HEK293T (cell line): ENCODE measurements at places on chromosomes 6 and 20.

GRCh38 chr6:16334671-16335070 is 96.3 kb downstream of the GMPR start:
- DNase-seq = no peak

DNA sequence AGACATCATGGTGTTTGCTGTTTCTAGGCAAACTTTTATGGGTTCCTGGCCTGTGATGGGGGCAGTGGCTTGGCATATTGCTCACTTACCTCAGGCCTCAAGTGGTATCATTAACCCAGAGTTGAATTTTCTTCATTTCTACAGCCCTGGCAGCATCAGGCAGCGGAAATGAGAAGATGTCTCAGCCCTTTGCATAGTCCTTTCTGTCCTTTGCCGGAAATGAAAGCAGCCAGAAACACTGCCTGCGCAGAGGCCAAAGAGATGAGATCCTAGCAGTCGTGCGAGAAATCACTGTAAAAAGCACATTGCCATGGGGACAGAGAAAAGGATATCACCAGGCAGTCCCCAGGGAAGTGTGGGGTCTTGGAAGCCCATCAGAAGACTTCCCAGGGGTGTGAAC is 37.4 kb upstream of the KCNG1 start:
- no peak for DNase-seq

DNA sequence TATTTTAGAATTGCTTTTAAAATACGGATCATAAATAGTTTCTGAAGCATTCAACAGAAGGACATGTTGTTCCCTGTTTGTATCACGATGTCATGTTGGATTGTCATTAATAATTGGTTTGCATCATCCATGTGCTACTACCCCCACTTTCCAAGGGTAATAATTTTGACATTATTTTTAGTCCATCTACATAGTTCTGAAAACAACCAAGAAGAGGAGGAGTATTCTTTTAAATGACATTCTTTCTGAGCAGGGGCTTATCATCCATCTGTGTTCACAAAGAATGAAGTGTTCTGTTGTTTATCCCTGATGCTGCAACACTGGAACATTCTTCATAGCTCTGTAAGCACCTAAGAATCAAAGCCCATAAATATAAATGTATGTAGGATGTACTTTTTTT is 151.0 kb upstream of the CITED2 start:
- DNase-seq = no peak

DNA sequence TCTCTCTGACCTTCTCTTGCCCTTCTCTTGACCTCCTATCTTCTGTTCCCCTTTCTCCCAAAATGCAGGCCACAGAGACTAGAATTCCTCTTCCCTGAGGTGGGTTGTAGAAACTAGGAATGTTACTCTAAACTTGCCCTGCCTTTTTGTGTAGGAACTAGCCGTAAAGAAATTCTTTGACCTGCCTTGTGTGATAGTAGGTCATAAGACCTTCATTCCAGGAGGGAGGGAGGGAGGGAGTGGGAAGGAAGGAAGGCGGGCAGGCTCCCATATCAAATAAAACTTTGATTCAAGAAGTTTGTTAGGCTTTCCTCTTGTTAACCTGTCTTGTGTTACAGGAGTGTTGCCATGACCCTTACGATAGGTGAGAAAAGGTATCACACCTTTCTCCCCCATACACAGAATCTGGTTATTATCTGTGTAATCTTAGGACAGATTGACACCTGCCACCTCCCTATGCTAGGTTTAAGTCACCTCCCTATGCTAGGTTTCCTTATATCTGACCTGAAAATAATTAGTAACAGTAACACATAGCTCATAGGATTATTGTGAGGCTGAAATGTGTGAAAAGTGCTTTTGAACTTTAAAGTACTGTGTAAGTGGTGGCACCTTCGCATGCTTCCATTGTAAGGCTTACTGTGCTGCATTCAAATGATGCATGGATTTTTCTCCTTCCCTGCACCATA is 32.6 kb upstream of the FUCA2 start:
- DNase-seq = no peak

- no peak for DNase-seq
Measured at GRCh38 chr20:47503685-47504084, 2.0 kb downstream of the NCOA3 start.

GRCh38 chr20:6768228-6769140 is 998 bp downstream of the BMP2 start:
- DNase-seq = no peak

- DNase-seq = no peak
Measured at GRCh38 chr6:16216501-16217155, 21.8 kb upstream of the GMPR start.

DNA sequence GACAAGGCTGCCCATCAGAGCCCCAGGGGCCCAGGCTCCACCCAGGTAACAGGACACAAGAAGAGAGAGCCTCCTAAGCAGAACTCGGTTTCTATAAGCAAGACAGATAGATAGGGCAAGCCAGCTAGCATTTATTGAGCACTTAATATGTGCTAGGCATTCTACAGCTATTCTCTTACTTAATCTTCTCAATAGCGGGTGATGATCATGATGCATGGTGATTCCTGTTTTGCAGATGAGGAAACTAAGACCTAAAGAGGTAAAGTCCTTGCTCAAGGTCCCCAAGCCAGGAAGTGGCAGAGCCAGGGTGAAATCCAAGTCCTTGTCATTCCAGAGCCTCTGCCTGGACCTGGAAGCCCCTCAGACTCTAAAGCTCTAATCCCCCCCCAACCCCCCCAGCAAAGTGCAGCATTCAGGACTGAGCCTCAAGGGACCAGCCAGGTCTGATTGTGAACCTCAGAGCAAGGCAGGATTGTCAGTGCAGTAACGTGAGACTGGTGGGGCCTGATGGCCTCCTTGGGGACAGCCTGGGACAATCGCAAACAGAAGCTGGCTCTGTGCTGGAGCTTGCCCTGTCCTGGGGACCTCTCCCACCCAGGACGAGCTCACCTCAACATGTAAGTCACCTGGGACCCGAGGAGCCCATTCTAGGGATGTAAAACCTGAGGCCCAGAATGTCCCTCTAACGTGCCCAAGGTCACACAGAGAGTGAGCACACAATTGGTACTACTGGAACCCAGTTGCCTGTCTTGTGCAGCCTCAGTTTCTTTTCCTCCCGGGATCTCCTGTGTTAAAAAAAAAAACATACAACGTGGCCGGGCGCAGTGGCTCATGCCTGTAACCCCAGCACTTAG is 48.4 kb upstream of the PTGIS start:
- no peak for DNase-seq

DNA sequence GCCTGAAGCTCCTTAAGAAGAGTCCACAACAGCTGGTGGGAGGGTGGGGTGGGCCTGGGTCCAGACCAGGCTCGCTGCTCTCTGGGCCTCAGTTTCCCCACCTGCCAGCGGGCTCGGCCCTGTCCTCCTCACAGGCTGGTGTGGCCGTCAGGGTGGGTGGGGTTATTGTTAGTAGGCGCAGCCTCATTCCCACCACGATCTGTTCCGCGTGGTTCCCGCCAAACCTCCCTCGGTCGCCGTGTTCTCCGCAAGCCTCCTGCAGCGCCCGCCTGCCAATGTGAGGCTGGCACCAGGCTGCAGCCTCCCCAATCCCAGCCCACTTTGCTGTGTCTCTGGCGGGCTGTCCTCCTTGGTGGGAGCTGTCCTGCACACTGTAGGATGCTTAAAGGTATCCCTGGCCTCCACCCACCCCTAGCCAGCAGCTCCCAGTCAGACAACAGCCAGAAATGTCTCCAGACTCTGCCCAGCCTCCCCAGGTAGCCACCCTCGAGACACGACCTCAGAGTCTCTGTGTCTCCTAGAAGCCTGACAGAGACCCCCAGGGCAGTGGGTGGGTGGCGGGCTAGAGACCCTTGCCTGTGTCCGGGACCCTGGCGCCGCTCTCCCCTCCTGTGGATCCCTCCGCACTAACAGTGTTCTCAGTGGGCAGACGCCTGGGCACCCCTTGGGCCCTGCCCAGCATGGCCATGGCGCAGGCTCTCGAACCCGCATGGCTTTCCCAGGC is 15.3 kb downstream of the SLC17A9 start:
- DNase-seq = no peak

GRCh38 chr6:75262716-75263400 is 19.3 kb upstream of the COX7A2 start:
- no peak for DNase-seq

GRCh38 chr6:170257376-170257775 is 33.5 kb downstream of the DLL1 start:
- no peak for DNase-seq

DNA sequence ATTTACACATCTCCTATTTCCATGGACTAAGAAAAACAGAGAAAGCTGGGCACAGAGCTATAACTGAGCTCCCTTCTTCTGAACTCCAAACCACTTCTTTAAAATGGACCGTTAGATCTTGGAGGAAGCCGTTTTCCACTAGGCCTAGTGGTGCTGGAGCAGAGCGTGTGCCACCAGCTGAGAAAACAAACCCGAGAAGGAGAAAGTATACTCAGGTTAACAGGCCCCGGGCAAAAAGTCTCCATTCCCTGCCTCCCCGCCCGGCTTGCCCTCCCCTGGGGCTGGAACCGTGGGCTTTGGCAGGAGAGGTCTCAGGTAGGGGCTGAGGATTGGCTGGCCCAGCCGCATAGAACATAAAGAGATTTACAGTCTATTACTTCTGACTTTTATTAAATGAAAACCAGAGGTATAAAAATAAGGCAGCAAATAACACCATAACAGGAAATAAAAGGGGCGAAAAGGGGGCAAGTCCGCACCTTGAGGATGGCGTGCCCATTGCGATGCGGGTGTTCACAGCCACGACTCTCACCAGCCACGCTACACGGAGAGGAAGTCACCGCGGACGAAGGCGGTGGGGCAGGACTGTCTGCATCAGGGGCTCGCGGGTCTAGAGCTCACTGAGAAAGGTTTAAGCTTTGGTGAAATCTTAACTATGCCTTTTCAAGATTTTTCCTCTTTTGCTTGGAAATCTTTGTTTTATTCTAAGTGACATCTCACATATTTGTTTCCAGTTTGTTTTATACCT is 191.2 kb upstream of the GMDS start:
- no peak for DNase-seq

GRCh38 chr20:4167261-4168021 is 152.1 kb upstream of the RNF24 start:
- no peak for DNase-seq

- DNase-seq = no peak
Measured at GRCh38 chr20:58028123-58028522, 200.3 kb downstream of the ANKRD60 start.

DNA sequence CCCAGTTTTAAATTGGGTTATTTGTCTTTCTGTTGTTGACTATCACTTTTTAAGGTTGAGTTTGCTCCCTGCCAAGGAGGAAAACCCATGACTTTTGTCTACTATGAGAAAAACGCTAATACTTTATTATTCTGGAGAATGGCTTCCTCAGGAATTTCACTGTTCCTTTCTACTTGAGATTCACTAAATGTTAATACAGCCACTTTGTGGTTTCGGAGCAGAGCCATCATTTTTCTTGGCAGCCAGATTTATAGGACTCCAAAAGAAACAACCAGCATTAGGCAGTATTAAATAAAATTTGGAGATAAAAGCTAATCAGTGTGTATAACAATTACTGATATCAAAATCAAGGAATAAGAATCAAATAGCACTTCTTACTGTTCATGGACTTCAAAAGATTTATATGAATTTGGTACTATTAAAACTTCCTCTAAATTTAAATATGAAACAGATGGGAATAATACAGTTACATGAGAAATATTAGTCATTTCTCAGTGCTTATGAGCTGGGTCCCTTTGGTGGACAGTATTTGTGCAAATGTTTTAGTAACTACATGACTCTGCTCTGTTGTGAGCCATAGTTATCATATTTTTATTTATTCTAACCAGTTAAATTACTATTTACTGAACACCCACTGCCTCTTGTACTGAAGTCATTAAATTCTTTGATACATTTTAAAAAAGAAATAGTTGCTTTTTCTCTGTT is 64.1 kb upstream of the FBXO30 start:
- no peak for DNase-seq

DNA sequence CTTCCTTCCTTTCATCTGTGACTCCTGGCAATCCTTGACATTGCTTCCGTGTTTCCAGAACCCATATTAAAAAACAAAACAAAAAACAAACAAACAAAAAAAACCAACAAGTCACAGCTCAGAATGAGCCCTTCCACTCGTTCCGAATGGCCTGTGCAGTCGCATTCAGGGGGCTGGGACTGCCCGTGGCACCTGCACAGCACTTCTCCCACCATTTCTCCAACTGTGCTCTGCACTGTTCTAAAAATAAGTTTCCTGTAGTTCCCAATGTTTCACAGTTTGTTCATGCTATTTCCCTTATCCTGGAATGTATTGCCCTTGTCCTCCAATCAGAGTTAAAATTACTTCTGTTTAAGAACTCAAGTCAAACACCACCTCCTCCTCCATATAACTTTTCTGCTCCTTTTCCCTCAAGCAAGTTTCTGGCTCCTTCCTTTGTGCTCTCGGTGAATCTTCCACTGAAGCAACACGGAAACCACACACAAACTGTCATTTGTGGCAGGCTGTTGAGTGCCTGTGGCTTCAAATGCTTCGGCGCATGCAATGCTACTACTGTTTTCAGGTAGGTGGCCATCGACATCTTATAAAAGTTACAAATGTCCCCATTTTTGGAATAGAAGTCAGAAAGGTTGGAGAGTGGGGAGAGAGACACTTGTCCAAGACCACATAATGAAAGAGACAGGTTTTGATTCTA is 57.7 kb downstream of the PDE10A start:
- no peak for DNase-seq

GRCh38 chr6:56570413-56571359 is 72.0 kb downstream of the DST start:
- peak; percentile 54 for DNase-seq

DNA sequence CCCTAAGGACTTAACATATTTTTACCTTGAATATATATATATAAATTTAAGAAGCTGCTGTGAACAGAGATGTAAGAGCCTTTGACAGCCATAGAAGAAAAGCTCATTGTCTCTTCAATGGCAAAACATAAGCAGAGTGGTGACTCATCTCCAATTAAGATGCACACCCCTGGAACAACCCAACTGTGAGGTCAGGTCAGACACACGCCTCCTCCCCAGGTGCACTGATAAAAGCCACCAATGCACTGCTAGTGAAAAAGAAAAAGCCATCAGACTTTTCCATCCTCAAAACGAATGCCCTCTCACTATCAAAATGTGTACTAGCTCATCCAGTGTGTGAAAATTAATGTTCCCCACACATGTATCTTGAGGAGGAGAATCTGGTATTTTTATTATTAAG is 100.1 kb downstream of the SMLR1 start:
- DNase-seq = peak; percentile 27
